NCI-H1092 (cell line): ENCODE measurements at places on chromosomes 2 and 18.

DNA sequence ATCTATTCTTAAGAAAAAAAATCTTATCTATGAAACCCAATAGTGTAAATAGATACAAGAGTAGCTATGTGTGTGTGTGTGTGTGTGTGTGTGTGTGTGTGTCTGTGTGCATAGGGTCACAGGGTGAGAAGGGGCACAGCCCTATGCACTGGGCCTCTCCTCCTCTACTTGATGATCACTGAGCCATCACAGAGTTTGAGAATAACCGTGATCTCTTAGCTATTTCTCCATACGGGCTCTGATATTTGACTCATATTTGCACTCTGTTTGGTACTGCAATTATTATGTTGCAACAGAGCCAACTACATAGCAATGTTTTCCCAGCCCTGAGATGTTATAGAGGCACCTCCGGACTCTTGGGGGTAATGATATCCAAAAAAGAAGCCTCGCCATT, 28.8 kb upstream of the SLC40A1 start:
- DNase-seq = no peak

DNA sequence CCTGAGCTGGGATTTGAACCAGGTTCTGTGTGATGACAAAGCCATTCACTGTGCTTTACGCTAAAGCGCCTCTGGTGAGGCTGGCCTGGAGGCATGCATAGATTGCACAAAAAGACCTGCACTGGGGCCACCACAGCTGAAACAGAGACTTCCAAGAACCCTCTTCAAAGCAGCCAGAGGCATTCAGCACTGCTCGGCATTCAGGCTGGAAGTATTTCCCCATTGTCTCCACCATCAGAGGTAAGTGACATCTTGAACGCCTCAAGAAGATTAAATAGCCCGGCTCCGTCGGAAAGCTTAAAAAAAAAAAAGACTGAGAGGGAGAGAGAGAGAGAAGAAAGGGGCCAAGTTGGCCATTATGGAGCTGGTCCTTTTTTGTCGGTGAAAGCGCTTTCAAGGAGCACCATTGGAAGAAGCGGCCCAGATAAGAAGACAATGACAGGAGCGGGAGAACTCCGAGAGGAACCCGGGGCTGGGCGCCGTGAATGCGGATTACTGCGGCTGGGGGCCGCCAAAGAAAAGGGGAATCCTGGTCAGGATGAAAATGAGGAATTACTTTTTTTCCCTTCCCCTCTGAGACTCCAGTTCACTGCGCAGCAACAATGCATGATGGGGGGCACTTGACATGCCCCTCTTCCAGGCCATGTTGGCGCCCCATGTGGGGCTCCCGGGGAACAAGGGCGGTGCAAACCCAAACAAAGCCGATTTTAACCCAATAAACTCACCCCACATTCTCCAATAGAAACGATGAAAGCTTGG, 228.3 kb downstream of the MYCN start:
- no peak for DNase-seq

GRCh38 chr18:26453386-26453901, 94.9 kb downstream of the KCTD1 start:
- DNase-seq = no peak

DNA sequence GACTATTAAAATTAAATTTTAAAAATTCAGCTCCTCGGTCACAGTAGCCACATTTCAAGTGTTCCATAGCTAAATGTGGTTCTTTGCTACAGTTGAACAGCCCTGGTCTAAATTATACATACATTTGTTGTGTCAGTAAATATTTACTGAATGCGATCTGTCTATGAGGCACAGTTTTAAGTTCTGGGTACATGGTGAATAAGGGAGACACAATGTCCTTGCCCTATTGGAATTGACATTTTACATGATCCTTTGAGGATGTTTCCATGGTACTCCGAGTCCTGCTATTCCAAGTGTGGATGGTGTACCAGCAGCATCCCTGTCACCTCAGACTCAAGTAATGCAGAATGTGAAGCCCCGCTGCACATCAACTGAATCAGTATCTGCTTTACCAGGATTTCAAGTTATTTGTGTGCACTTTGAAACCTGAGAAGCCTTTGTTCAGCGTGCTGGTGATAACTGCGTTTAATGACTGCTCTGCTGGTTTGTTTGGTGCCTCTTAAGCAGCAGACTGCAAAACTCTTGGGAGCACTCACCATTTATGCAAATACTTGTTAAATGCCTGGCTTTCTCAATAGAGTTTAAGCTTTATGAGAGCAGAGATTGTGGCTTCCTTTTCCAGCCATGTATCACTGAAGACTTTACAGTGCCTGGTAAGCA, 1.5 kb downstream of the GALNT1 start:
- no peak for DNase-seq

- DNase-seq = no peak
Measured at GRCh38 chr2:219076253-219076652, 15.5 kb upstream of the IHH start.

- DNase-seq = no peak
Measured at GRCh38 chr2:66698576-66699239, 263.8 kb downstream of the MEIS1 start.

GRCh38 chr2:20584399-20585358, 66.2 kb downstream of the HS1BP3 start:
- no peak for DNase-seq

DNA sequence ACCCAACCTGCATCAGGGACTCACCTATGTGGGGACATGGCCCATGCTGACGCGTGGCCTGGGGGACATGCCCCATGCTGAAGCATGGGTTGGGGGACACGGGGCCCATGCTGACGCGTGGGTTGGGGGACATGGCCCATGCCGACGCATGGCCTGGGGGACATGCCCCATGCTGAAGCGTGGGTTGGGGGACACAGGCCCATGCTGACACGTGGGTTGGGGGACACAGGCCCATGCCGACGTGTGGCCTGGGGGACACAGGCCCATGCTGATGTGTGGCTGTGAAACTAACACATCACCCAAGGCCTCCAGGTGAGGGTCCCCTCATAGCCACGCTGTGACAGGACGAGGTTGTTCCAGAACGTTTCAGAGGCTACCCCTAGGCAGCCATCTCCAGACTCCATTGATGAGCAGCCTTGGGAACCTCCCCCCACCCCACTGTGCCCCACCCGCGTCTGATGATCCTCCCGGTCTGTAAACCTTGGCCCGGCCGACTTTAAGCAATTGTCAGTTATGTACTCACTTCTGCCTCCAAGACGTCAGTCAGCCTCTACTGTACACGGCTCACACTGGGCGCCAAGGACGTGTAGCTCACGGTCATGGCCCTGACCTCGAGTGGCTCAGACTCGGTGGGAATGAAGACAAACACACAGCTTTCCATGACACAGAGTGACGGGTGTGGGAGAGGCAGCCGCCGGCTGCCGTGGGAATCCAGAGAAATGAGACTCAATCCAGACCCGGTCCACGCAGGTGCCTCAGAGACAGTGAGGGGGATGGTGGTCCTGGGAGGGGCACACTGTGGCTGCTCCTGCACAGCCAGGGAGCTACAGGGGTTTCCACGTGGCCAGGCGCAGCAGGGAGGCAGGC, 50.2 kb upstream of the SLC66A3 start:
- no peak for DNase-seq

DNA sequence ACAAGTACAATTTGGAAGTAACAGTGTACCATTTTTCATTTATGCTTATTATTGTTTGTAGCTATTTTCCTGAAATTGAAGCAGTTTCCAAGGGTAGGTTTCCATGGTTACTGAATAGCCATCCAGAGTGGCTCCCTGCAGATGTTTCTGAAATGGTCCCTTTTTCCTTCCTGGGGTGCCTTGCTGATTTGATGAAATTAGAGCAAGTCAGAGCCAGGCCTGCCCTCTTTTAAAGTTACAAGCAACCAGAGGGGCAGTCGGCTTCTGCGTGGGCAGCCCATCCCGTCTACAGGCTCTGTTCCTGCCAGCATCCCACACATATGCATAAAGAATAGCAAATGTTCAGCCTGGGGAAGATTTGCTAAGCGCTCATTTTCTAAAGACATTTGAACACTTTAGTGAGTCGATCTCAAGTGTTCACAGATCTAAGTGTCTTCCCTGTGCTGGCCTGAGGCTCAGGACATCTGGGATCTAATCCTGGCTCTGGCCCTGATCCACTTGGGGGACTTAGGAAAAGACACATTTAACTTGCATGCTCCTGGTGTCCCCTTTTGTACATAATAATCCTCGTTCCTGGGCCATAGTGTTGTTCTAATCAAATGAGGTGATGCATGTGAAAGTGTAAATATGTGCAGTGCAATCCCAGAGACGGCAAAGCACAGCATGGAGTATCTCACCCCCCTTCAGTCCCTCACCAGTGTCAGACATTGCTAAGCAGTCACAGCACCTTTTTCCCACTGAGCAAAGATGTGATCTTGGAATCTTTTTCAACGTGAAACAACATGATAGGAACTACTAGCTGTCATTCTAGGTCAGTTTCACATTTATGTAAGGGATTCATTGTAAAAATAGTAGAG, 92.2 kb downstream of the STPG4 start:
- DNase-seq = no peak

- no peak for DNase-seq
Measured at GRCh38 chr2:85765081-85765731, 11.4 kb downstream of the ATOH8 start.

DNA sequence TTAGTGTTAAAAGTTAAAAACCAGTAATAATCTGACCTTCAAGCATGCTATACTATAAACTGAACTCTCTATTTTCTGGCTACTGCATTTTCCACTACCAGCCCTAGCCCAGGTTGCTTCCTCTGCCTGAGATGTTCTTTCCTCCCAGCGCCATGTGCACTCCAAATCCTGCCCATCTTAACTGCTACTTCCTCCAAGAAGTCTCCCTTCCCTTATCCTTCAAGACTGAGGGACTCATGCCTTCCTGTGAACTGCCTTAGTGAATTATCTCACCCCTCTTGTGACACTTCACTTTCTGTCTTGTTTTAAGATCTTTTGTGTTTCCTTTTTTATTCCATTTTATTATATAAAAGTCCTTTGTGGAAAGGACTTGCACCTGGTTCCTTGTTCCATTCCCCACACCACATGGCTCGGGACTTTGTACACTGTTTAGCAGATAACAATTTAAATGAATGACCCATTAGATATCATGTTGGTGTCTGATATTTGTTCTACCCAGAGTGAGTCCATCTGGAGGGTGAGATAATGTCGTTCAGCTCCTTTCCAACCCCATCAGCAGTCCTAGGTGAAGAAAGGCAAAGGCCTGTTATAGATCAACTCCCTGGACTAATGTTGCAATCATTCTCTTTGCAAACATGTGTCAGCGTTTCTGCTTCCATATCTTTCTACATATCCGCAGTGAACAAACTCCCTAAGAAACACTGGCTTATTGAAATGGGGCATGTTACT, 20.9 kb upstream of the AGFG1 start:
- DNase-seq = no peak

DNA sequence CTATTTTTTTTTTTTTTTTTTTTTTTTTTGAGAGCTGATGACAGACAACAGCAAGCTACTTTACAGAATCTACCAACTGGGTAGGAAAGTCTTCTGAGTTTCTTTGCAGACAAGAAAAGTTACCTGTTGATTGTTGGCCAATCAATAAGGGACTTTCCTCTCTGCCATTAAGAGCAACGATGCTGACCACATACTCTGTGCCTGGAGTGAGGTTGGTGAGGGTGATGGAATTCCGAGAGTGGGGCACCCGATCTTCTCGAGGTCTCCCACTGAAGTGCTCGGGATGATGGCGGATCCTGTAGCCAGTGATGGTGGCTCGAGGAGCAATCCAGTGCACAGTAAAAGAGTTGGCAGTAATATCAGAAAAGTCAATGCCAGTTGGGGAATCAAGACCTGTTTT, 49.3 kb downstream of the FN1 start:
- DNase-seq = no peak

DNA sequence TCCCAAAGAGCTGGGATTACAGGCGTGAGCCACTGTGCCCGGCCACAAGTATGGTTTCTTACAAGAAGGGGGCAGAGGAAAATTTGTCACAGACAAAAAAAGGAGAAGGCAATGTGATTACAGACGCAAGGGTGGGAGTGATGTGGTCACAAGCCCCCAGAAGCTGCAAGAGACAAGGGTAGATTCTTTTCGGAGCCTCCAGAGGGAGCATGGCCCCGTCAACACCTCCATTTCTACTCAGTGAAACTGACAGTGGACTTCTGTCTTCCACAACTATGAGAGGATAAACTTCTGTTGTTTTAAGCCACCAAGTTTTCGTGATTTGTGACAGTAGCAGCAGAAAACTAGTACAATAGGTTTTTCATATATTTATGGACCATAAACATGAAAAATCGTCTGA, 2.1 kb upstream of the TCF7L1 start:
- DNase-seq = no peak

DNA sequence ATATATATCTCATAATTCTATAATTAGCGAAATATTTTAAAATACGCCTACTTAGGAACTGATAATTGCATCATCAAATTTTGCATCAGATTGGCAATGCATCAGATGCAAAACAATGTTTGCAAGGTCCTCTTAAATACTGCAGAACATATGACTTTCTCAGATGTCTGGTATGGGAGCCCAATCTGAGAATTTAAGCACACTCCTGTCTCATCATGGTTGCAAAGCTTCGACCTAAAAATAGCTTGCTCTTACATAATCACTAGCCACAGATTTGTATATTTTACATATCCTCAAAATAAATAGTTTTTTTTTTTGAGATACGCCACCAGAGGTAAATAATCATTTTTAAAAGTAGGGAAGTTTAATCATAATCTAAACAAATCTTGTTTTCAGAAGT, 123.2 kb downstream of the CABYR start:
- no peak for DNase-seq

GRCh38 chr2:216504376-216504762, 5.7 kb downstream of the RPL37A start:
- no peak for DNase-seq

DNA sequence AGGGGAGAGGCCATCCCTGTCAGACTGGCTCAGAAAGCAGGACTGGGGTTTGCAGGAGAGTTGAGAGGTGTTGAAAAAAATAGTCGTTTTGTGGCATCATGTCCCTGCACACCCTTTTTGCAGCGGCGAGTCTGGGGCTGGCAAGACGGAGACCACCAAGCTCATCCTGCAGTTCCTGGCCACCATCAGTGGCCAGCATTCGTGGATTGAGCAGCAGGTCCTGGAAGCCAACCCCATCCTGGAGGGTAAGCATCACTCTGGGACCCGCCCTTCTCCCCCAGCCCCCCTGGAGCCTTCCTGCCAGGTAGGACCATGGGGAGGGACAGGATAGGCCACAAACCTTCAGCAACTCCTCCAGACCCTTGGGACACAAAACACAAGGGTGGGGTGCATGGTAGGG, 34.2 kb downstream of the MYO7B start:
- DNase-seq = no peak

DNA sequence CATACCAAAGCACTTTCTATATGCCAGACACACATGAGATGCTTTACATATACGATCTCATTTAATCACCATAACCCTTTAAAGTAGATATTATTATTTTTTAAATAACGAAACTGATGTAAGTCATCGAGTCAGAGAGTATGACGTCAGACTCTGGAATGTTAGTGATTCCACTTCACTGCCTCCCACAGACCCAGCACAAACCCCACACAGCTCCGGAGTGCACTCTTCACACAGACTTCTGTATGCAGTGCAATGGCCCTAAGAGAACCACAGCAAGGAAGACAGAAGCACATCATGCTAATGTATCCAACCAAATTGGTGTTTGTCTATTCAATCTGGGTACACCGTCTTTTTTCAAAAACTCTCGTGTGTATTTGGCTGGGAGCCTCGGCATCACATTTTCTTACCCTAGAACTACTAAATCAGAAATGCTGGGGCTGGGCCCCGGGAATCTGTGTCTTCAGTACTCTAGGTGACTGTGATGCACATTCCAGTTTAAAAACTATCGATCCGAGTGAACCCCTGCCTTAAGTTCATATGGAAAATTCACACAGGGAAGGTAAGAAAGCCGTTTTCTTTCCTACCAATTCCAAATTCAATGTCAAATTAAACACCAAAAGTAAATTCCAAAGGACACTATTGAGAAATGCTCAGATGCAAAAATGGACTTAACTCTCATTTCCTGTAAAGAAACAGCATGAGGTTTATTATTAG, 117.7 kb upstream of the ACVR1C start:
- no peak for DNase-seq
